ENCODE measurements at places on chromosomes 11 and 22.

DNA sequence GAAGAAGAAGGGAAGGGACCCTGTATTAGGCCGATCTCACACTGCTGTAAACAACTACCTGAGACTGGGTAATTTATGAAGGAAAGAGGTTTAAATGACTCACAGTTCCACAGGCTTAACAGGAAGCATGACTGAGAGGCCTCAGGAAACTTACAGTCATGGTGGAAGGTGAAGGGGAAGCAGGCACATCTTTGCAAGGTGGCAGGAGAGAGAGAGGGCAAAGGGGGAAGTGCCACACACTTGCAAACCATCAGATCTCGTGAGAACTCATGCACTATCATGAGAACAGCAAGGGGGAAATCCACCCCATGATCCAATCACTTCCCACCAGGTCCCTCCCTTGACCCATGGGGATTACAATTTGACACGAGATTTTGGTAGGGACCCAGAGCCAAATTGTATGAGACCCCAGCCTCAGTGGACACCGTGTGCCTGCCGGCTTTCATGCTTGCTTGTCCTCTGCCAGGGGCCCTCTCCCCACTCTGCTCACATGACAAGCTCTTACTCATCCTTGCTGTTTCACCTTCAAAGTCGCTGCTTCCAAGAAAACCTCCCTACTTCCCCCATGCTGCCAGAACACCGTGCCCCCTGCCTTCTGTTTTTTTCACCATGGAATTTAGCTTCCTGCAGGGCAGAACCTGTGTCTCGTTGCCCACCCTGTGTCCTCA, 23.3 kb upstream of the PPFIA1 start:
- no peak for DNase-seq

DNA sequence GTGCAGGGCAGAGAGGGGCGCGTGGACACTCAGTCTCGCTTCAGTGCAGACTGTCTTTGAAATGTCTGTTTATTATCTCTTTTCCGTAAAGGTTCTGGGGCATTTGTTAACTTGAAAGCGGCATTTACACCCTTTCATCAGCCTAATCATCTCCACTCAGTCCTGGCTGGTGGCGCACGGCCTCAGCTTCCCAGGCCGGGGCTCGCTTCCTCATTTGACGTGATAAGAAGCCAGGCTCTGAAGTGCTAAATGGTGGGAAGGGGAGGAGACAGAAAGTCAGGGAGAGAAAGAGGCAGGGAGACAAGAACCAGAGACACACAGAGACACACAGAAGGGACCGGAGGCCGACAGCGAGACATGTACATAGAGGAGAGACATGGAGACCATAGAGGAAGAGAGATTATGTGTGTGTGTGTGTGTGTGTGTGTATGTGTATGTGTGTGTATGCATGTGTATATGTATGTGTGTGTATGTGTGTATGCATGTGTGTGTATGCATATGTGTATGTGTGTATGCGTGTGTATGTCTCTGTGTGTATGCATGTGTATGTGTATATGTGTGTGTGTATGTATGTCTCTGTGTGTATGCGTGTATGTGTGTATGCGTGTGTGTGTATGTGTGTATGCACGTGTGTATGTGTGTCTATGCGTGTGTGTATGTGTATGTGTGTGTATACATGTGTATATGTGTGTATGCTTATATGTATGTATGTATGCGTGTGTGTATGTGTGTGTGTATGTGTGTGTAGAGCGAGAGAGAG, 101.5 kb downstream of the ST3GAL4 start:
- DNase-seq, result no peak

GRCh38 chr22:20979243-20979809, 2.8 kb upstream of the LZTR1 start:
- no peak for DNase-seq

DNA sequence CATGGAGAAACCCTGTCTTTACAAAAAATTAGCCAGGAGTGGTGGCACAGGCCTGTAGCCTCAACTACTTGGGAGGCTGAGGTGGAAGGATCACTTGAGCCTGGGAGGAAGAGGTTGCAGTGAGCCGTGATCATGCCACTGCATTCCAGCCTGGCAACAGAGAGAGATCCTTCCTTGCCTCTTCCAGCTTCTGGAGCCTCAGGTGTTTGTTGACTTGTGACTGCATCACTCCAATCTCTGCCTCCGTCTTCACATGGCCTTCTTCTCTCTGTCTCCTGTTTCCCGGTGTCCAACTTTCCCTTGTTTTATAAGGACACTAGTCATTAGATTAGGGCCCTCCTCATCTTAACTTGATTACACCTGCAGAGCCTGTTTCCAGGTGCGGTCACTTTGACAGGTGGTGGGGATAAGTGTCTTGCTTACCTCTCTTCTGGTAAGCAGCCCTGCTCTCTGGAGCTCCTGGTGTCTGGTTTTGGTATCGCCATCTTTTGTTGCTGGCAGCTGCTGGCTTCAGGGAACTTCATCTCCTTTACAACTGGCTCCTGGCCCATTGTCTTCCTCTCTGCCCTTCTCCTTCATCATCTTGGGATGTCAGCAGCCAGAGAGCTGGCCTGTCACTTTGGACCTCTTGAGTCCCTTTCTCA, 8.2 kb upstream of the USP2 start:
- DNase-seq, result no peak

GRCh38 chr11:60155931-60156330, 27.0 kb downstream of the MS4A6A start:
- DNase-seq, result no peak

DNA sequence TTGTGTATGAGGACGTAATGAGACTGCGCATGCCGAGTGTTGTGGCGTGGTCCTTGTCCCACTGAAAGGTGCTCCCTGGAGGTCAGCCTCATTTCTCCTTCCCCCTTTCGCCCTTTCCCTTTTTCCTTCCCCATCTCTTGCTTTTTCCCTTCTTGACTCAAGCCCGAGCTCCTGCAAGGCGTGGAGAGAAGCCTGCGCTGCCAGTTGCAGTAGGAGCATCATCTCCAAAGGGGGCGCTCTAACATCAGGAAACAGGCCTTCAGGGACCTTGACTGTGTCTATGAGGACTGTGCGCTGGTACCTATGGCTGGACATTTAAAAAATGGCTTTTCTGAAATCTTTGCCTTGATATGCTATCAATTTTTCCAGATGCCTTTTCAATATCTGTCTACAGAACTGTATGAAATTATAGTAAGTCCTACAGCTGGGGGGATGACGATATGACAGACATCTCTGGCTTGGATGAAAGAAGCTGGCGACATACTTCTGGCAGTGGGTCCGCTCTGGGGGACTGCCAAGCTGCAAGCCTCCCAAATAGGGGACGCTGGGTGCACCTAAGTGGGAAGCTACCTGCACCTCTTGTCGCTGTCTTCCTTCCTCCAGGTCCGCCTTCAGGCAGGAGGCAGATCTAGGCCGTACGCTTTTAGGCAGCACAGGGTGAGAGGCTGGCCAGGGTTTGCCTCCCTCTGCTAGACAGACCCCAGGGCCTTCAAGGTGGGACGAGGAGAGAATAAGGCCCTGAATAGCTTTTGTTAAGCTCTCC, 96.5 kb downstream of the NXPE2 start:
- no peak for DNase-seq

DNA sequence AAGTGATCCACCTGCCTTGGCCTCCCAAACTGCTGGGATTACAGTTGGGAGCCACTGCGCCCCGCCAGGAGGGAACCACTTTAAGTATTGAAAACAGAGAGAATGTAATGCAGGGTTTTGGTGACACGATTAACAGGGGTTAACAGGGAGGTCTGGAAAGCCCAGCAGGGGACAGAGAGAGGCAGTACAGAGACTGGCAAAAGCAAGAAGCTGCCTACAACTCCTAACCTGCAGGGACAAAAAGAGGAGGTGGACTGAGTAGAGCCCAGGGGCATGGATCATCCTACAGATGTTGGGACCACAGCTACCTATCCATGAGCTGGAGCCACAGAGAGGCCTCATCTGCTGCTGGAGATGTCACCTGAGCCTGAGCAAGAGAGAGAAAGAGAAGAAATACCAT, 1.7 kb upstream of the SPINDOC start:
- no peak for DNase-seq

DNA sequence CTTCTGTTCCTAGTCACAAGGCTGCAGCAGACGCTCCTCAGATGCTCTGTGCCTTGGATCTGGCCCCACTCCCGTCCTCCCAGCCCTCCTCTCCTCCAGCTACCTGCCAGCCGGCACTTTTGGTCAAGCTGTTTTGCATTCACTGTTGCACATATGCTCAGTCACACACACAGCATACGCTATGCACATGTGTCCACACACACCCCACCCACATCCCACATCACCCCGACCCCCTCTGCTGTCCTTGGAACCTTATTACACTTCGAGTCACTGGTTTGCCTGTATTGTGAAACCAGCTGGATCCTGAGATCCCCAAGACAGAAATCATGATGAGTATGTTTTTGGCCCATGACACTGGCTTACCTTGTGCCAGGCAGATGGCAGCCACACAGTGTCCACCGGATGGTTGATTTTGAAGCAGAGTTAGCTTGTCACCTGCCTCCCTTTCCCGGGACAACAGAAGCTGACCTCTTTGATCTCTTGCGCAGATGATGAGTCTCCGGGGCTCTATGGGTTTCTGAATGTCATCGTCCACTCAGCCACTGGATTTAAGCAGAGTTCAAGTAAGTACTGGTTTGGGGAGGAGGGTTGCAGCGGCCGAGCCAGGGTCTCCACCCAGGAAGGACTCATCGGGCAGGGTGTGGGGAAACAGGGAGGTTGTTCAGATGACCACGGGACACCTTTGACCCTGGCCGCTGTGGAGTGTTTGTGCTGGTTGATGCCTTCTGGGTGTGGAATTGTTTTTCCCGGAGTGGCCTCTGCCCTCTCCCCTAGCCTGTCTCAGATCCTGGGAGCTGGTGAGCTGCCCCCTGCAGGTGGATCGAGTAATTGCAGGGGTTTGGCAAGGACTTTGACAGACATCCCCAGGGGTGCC, 109.8 kb downstream of the BCR start:
- no peak for DNase-seq

GRCh38 chr11:70824605-70825245, 426.4 kb downstream of the CTTN start:
- no peak for DNase-seq

DNA sequence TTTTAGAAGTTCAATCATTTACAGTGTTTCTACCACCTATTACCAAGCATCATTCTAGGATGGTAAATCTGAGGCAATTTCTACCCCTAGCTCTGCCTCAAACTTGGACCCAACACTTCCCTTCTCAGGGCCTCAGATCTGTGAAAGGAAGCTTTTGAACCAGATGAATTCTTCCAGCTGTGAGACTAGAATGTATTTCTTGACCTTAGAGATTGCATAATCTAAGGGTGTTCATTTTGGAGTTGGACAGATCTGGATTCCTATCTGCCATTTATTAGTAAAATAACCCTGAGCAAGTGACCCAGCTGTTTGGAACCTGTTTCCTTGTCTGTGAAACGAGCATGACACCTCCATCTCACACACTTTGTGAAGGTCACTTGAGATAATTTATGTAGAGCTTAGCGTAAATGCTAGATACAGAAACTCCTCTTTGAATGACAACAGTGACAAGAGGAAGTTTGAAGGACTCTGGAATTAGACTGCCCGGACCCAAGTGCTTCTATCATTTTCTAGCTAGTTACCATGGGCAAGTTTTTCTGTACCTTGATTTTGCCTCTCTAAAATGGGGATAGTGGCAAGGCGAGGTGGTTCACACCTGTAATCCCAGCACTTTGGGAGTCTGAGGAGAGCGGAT, 3.8 kb upstream of the INTS5 start:
- no peak for DNase-seq

DNA sequence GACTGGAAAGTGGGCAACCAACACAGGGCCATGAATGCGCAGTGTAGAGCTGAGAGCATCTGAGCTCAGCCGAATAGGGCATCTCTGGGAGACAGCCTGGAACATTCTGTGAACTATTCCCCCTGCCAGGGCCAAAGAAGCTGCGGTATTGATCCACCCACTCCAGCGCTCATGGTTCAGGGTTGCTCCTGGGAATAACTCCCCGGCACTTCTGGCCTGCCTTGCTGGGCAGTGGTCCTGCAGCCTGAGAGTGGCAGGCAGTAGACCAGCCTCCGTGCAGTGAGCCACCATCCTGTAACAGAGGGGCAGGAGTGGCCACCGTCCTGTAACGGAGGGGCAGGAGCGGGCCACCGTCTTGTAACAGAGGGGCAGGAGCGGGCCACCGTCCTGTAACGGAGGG, 12.2 kb downstream of the TMPRSS6 start:
- DNase-seq, result no peak

DNA sequence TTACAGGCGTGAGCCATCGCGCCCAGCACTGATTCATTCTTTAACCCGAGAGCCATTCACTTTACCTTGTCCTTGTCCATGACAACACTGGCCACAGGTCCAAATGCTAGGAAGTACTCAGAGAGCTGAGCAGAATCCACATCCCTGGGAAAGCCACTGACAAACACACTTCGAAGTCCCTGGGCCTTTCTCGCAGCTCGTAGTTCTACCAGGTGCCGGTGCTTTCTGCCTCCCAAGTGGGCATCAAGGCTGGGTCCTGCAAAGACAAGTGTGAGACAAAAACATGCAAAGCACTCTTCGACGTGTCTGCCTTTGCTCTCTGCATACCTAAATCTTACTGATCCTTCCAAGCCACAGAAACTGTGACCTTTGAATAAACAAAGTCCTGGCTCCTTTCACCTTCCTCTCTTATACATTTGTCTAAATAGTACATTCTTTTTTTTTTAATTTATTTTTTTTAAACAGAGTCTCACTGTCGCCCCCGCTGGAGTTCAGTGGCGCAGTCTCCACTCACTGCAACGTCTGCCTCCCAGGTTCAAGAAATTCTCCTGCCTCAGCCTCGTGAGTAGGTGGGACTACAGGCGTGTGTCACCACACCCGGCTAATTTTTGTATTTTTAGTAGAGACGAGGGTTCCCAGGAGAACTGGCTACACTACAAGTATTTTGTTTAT, 2.2 kb downstream of the TUT1 start:
- no peak for DNase-seq

GRCh38 chr22:17131686-17132085, 10.5 kb upstream of the TMEM121B start:
- no peak for DNase-seq

GRCh38 chr11:122814401-122814800, 23.9 kb upstream of the CRTAM start:
- DNase-seq, result no peak

- no peak for DNase-seq
These were observed 160.2 kb downstream of the LDLRAD3 start for GRCh38 chr11:36103933-36104530.
